ENCODE measurements at places on chromosomes 7 and 10. TPM values are rescaled to one million over a fixed set of nuclear protein-coding genes. Genes with fewer than 3 reads are reported as not detected.

The FKBP6 gene
- total RNA-seq = not detected

The POLR2J2 gene
- 0.27 TPM for total RNA-seq

The PTPN20 gene
- total RNA-seq = 4.3 TPM

The NEBL gene
- total RNA-seq = 6.4 TPM

The TEX47 gene
- not detected for total RNA-seq

The AGR2 gene
- total RNA-seq = 93.9 TPM

The CALML5 gene
- not detected for total RNA-seq

The POU6F2 gene
- total RNA-seq = not detected

The AQP1 gene
- total RNA-seq = 0.36 TPM

The VPS41 gene
- total RNA-seq = 23.8 TPM

The VSTM2A gene
- total RNA-seq = not detected

The SRGN gene
- total RNA-seq = 61.5 TPM

The CCDC186 gene
- total RNA-seq = 5.3 TPM

The C10orf143 gene
- total RNA-seq = 0.83 TPM

The FAM204A gene
- 44.3 TPM for total RNA-seq

The NODAL gene
- not detected for total RNA-seq

The ZNF853 gene
- total RNA-seq = 1.8 TPM

The CABCOCO1 gene
- 0.30 TPM for total RNA-seq

The ZNF503 gene
- 13.0 TPM for total RNA-seq

The PDE1C gene
- total RNA-seq = 5.6 TPM

The HECW1 gene
- 12.7 TPM for total RNA-seq

The ELMO1 gene
- total RNA-seq = 1.8 TPM

The VIPR2 gene
- total RNA-seq = not detected

The INMT gene
- not detected for total RNA-seq

The DKK1 gene
- total RNA-seq = 406 TPM

The ZP3 gene
- 19.3 TPM for total RNA-seq

The AZGP1 gene
- not detected for total RNA-seq

The KIAA1549 gene
- total RNA-seq = 5.7 TPM

The APBB1IP gene
- total RNA-seq = 9.1 TPM

The ACSL5 gene
- total RNA-seq = 0.12 TPM

The CAMK2B gene
- 0.27 TPM for total RNA-seq

The SLC39A12 gene
- not detected for total RNA-seq
